ENCODE measurements at places on chromosomes 4 and X.

GRCh38 chrX:112056476-112056875, 26.1 kb downstream of the TRPC5 start:
- no peak overlapping the region for H3K27ac ChIP-seq
- H3K4me1 ChIP-seq = no peaks in the 10 kb centered on the region
- H3K4me3 ChIP-seq = no peak overlapping the region
- no peak for DNase-seq
- H3K36me3 ChIP-seq = no peaks in the 10 kb centered on the region

- no peaks in the 10 kb centered on the region for H3K36me3 ChIP-seq
- no peak overlapping the region for H3K27ac ChIP-seq
- no peaks in the 10 kb centered on the region for H3K4me1 ChIP-seq
- DNase-seq = no peak
- H3K27me3 ChIP-seq = no peaks in the 10 kb centered on the region
- no peak overlapping the region for H3K4me3 ChIP-seq
These were observed 512.6 kb upstream of the FAM241A start for GRCh38 chr4:111632641-111633151.

DNA sequence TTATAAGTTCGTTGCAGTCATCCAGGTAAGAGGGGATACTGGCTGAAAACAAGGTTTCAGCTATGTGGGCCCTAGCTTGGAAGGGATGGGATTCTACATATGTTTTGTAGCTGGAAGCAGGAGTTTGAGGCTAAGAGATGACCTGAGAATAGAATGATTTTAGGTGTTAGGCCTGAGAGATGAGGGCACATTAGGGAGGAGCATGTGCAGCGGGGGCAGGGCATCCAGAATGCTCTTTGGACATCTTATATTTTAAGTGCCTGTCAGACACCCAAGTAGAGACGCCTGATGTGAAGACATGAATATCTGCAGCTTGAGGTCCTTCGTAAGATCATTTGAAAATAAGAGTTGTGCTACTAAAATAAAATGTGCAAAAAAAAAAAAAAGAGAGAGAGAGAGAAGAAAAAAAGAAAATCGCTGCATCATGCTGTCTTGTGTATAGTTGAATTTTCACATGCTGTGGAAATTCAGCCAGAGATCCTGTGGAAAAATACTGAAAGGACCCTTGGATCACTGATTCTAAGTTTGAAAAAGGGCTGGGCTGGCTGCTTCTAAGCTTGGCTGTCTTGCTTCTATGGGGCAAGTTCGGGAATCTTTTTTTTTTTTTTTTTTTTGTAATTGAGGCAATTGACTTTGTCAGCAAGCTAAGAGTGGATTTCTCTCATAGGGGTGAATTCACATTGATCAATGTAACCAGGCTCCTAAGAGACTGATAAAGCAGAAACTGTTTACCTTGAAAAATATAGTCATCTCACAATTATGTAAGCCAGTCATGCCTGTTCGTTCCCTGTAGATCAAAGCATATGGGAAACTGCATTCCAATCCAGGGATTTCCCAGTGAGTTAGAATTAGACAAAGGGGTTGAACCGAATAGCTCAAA, 341.0 kb upstream of the GATB start:
- H3K27ac ChIP-seq = no peak overlapping the region
- no peak for DNase-seq
- H3K27me3 ChIP-seq = no peaks in the 10 kb centered on the region
- H3K36me3 ChIP-seq = no peaks in the 10 kb centered on the region

DNA sequence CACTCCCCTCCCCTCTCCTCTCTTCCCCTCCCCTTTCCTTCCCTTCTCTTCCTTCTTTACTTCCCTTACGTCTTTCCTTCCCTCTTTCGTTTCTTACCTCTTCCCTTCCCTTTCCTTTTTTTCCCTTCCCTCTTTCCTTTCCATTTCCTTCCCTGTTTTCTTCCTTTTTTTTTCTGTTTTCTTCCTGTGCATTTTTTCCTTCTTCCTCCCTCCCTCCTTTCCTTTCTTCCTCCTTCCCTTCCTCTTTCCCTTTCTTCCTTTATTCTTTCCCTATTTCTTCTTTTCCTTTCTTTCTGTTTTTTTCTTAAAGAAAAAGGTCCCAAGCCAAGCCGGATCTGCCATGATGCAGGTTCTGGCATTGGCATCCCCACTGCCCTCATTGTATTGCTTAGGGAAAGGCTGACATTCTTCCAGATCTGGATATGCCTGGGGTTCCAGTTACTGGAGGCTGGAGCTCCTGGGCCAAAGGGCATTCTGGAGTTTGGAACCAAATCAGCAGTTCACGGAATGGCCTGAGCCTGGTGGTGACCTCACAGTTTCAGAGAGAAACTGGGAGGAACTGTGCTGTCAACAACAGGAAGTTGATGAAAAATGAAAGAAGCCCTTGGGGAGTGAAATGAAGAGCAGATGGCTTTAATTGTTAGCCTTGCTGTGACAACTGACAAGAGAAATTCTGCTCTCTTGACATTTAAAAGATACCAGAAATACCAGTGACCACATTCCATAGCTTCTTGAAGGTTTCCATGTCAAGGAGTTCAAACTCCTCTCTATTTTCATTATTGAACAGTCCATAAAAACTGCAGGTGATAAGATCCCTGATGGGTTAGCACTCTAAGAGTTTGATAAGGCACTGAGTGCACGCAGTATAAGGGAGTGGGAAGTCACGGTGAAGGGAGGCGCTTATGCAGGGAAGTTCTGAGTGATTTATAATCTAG, 622.1 kb downstream of the SPRY1 start:
- no peak overlapping the region for H3K4me3 ChIP-seq
- peaks cover 22% of the 10 kb centered on the region for H3K4me1 ChIP-seq
- no peaks in the 10 kb centered on the region for H3K36me3 ChIP-seq
- DNase-seq = no peak
- no peak overlapping the region for H3K27ac ChIP-seq
- no peaks in the 10 kb centered on the region for H3K27me3 ChIP-seq

- no peaks in the 10 kb centered on the region for H3K4me1 ChIP-seq
- no peak for DNase-seq
- H3K27ac ChIP-seq = no peak overlapping the region
- H3K4me3 ChIP-seq = no peak overlapping the region
These were observed 71.5 kb downstream of the PLS3 start for GRCh38 chrX:115632455-115632854.

GRCh38 chr4:107519053-107519452, 201.0 kb downstream of the PAPSS1 start:
- no peak for DNase-seq
- H3K36me3 ChIP-seq = no peaks in the 10 kb centered on the region
- no peak overlapping the region for H3K27ac ChIP-seq
- H3K4me3 ChIP-seq = no peak overlapping the region
- H3K4me1 ChIP-seq = no peaks in the 10 kb centered on the region
- H3K27me3 ChIP-seq = no peaks in the 10 kb centered on the region

Data from vagina (tissue), 2 donors.